Activated CD4-positive, alpha-beta T cell treated with anti-CD3 and anti-CD28 coated beads, Interleukin-2, amount 10 ng/mL, durations not matched to agents 7 days and 5 days (primary cell): ENCODE measurements at places on chromosomes 4 and X.

DNA sequence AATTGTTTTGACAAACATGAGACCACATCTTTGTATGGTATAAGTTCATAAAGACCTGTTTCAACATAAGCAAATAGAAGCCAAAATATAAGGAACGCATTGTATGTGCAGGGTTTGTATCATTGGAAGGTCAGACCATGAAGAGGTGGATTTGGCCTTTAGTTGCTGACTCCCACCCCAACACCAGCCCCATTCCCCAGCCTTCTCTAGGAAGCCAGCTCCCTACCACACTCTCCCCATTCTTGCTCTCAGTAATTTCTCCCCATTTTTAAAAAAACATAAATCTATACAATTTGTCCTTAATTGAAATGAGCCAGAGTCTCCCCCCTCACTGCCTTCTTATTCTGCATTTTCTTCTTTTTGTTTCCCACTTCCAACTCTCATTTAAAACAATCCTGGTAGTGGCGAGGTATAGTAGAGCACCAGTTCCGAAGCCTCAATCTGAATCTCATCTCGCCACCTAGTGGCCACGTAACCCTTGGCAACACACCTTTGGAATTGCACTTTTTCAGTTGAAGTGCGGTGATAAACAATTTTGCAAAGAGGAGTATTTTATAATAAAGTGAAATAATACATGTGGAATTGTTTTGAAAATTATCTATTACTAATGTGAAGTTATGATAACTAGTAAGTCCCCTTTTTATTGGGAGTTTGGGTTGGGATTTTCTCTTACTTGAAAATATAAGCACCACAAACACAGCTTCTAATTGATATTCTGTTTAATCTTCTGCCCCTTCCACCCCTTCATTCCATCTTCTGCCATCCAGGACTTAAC lies 126.6 kb downstream of the ASB9 start:
- peak; percentile 60 for DNase-seq

DNA sequence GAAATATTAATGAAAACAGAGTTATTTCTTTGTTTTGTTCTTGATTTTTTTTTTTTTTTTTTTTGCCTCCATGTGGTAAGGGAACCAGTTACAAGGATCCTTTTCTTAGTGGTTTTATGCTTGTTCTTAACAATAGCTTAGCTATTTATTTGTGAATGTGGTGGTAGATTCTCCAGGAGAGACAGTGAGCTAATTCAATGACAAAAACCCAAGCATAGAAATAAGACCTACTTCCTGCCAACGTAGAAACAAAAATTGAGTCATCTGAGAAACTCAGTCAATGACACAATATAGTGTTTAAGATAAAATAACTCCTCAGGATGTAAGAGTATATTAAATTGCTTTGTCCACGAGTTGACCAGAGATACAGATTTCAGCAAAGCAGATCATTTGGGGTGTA lies 863.8 kb upstream of the PABPC4L start:
- no peak for DNase-seq

DNA sequence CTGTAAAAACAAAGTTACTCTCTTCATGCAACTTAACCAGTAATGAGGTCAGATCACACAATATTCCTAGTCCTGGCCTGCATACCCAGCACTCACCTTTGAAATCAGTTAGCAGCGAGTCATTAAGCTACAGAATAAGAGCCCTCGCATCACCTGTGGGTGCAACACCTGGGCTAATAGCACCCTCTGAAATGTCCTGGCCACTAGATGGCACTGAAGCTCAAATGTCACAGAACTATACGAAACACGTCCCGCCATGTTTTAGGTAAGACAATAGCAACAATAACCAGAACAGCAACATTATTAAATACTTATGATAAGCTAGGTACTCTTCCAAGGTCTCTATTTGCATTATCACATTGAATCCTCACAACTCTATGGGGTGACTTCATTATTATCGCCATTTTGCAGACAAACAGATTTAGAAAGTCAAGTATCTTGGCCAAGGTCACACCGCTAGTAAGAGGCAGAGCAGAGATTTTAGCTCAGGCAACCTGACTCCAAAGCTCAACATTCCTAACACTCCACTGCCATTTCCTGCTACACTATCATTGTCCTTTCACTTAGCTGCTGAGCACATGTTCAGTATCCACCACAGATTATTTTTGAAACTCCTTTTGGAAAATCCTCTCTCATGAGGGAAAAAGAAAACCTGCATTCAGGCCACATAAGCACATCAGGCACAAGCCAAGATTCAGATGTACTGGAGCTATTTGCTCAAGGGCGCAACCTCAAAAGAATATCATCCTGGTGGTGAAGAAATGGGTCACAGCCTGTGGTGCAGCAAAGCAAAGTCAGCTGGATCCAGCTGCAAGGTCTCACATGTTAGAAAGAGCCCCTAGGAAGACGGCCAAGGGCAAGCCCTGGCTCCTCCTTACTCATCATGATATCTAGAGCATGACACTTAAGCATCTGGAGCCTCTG lies 59.5 kb upstream of the KDR start:
- DNase-seq: peak; percentile 43

DNA sequence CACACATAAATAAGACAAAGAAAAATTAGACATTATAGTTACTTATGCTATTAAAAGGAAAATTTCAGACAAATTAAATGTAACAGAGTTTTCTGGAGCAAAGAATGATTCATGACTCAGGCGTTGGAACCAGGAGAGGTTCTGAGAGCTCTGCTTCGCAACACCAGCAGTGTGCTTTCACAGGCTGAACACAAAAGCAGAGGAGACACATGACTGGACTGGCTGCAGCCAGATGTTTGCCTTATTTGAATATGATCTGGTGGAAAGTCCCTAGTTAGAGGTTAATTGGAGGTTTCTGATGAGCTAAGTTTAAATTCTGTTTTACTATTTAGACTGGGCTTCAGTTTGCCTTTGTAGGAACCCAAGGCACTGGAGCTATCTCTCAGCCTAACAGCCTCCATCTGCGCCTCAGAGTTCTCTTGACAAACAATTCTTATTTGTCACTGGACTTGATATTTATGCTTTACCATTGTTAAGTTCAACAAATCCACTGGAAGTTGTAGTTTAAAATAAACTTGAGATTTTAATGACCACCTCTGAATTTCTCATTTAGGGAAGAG lies 16.2 kb downstream of the BOD1L1 start:
- DNase-seq: no peak

DNA sequence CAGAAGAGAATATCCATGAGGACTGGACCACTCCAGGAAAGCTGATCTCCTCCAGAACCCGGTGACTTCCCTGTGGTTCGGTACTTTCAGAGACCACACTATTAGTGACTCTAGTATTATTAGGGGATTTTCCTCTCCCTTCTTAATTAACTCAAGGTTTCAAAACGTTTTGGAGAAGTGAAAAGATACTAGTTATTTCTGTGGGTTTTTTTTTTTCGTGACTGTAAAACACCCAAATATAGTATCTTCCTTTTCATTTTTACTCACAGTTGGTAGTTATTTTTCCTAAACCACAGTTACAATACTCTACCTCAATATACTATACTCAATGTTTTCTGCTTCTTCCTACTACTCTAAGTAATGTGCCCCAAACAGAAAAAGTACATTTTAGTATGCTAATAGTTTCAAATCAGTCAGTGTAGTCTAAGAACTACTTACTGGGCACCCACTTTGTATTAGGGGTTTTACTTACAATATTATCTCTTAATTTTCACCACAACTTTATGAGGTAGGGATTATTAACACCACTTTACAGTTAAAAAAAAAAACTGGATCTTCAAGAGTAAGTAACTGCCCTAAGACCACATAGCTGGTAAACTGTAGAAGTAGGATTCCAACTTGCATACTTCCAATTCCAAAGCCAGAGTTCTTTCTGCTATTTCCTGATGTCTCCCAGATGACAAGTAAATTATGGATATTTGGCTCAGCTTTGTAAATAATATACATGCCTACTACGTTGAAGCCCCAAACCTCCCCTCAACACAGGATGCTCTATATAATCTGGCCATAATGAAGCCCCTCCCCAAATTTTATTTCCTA lies 45.0 kb downstream of the SLC9A7 start:
- DNase-seq: no peak

DNA sequence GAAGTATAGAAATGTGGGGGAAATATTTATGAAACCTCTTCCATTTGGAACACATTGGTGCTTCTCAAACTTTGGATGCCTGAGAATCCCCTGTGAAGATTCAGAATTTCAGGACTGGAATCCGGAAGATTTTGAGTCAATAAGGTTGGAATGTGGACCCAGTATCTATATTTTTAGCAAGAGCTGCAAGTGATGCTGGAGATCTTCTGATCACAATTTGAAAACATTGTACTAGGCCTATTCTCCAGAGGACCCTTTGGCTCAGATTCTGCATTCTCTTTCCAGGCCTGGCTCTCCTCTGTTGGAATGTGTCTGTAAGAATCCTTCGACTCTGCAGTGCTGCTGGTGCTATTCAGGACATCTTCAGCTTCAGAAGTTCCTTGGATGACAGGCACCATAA lies 2.4 kb upstream of the PKD2 start:
- no peak for DNase-seq

GRCh38 chrX:10028283-10029104 lies 61.3 kb downstream of the CLDN34 start:
- DNase-seq: no peak

DNA sequence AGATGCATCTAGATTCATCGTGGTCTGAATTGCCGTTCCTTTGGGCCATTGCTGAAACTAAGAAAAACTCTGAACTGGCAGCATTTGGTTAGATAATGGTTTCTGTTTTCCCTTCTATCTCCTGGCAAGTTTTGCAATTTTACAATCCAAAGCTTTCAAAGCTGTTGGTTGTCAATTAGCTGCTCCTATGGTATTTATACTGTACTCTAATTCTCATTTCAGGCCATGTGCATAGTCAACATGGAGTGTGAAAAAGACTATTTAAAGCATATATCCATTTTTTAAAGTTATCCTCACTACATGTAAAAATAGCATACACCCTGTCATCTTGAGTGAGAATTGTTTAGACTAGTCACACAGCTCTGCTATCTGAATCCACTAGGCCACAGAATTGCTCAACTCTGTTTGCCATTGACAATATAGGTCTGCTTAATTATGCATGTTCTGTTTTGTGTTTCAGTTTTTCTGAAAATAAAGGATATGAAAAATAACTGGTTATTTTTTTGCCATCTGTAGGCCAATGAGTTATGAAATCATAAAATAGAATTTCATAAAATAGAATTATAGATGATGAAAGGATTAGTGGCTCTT lies 27.7 kb upstream of the TEC start:
- DNase-seq: no peak

- no peak for DNase-seq
Observed at GRCh38 chrX:153744210-153745066, 19.6 kb upstream of the PLXNB3 start.

- DNase-seq: peak; percentile 61
Observed at GRCh38 chrX:119688911-119689321, 4.1 kb downstream of the SEPTIN6 start.

- DNase-seq: no peak
Observed at GRCh38 chr4:76850010-76850441, 47.9 kb downstream of the SOWAHB start.

DNA sequence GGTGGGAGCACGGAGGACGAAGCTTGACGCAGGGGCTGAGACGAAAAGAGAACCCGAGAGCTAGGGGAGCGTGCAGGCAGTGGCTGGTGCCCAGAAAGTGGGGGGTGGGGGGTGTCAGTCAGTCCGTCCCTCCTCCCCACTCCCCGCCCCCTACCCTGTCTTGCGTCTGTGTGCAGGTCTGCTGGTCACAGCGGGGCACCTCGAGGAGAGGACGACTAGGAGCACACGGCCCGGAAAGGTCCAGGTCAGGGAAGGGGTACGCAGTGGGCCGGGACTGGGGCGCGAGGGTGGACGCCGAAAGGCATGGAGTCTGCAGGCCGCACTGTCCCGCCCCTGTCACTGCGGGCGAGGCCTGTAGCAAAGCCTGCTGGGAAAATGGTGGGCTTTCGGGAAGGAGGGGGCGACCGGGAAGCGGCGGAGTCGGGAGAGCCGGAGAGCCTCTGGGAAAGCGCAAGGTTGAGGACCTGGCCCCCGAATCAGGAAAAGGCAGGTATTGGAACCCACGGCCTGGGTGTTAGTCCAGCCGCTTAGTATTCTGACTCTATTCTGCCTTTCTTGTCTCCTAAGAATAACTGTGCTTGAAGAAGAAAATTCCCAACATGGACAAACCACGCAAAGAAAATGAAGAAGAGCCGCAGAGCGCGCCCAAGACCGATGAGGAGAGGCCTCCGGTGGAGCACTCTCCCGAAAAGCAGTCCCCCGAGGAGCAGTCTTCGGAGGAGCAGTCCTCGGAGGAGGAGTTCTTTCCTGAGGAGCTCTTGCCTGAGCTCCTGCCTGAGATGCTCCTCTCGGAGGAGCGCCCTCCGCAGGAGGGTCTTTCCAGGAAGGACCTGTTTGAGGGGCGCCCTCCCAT lies 769 bp downstream of the TCEAL1 start:
- DNase-seq: peak; percentile 8

- DNase-seq: no peak
Observed at GRCh38 chr4:81197864-81198524, 17.0 kb downstream of the PRKG2 start.

- DNase-seq: peak; percentile 38
Observed at GRCh38 chrX:275967-276580, 5.1 kb upstream of the PLCXD1 start.

- DNase-seq: no peak
Observed at GRCh38 chr4:1564535-1565375, 119.4 kb downstream of the FAM53A start.

- no peak for DNase-seq
Observed at GRCh38 chr4:78758085-78758484, 18.1 kb upstream of the BMP2K start.

DNA sequence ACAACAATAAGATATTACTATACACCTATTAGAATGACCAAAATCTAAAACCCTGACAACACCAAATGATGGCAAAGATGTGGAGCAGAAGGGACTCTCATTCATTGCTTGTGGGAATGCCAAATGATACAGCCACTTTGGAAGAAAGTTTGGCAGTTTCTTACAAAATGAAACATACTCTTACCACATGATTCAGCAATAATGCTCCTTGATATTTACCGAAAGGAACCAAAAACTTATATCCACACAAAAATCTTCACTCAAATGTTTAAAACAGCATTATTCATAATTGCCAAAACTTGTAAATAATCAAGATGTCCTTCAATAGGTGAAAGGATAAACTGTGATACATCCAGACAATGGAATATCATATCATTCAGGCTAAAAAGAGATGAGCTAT lies 180.9 kb downstream of the COL25A1 start:
- DNase-seq: no peak

GRCh38 chrX:13053171-13053570 lies 8.8 kb upstream of the FAM9C start:
- no peak for DNase-seq

DNA sequence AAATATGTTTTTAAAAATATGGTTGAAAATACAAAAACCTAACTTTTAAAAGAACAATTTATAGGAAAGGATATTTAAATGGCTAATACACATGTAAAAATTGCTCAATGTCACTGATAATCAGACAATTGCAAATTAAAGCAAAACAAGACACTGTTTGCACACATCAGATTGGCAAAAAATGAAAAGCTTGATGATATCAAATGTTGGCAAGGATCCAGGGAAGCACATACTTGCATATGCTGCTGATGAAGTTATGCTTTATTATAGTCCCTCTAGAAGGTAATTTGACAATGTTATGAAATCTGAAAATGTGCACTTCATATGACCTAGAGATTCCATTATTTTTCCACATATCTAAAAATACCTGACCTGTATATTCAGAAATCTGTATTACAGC lies 45.7 kb upstream of the EPGN start:
- no peak for DNase-seq
